Stimulated activated CD8-positive, alpha-beta memory T cell treated with anti-CD3 and anti-CD28 coated beads, Interleukin-4, amount 100 ng/mL, for 4 hours (primary cell): ENCODE measurements at places on chromosomes 16 and 17.

GRCh38 chr17:30519707-30520106, 42.5 kb downstream of the GOSR1 start:
- DNase-seq: no peak

DNA sequence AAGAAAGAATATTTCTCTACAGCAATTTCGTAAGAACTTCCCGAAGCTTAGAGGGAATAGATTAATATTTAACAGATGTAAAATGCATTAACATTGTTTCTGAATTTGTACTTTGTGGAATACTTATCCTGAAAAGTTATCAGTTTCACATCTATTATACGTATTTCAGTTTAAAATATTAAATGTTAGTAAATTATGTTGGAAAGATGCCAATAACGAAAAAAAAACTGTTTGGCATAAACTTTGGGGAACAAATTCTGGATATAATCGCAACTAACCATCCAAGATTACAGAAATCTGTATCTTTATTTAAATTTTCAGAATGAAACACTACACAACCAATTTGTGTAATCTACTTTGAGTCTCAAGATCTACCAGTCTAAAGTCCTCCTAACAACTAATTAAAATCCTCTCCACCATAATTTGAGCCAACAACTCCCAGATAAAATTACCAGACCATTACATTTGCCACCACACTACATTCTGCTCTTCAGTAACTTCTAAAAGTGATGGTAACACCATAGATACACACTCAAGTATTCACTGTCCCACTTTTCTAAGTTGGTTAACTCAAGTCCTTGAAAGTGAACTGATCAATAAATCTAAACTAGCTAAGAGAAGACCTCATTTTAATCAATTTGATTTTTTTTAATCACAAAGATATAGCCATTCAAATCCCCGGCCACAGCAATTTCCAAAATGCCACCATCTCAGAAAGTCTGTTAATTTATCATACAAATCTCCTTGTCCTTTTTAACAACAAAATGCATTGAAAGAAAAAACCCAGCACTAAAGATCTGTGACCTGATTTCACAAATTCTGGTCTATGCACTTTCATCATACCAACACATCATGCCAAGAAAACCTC, 2.0 kb downstream of the SIAH1 start:
- DNase-seq: no peak

- DNase-seq: no peak
These were observed 19.7 kb downstream of the G6PC1 start for GRCh38 chr17:42920106-42920900.

GRCh38 chr16:27214084-27214961, 11.0 kb downstream of the KDM8 start:
- DNase-seq: no peak

DNA sequence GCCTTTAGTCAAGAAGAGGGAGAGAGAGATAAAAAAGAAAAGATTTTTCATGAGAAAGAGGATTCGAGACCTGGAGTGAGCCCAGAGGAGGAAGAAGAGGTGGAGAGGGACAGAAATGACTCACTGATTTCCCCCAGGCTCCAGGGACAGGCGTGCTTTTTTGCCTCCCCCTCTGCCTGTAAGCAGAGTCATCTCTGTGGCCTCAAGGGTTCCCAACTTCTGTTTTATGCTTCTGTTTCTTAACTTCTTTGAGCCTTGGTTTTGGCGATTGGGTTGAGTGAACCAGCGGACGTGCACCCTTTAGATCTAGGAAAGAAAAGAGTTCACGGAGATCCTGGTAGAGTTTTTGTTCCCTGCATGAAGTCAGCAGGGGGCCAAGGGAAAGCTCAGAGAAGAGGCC, 147.9 kb upstream of the NOL11 start:
- DNase-seq: no peak

DNA sequence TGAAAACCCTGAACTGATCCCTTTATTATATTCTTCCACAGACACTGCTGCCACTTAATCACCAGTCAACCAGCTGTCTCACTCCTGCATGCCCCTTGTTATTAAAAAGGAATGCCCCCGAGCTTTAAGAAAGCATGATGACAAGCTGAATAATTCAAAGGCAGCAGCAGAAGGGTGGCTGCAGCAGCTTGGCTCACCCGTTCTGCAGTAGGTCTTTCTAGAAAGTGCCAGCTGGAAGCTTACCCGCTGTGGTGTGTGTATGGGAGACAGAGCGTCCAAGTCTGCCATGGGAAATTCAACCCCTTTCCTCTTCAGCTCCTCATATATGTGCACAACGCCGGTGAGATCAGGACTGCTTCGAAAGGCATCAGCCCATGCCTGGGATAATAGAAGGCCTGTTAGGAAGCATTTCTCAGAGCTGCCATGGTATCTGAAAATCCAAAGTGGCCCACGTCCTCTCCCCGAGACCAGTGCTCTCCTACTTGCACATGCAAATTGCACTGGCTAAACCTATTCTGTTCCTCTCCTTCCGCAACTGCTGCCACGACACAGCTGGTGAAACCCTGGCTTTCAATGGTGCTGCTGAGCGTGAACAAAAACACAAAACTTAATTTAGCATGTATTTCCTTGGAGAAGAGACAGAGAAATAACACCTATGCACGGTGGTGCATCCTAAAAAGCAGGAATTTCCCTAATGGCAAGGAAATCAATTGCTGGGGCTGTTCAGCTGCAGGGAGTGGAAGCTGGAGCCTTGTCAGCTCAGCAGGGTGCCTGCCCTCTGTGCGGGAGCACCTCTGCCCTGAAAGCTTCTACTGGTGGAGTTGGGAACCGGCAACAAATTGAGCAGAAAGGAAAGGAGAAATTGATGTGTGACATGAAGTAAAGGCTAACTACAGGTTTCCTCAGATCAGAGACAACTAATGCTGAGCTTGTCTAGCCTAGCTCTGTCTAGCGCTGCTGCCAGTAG, 47.9 kb upstream of the SREBF1 start:
- DNase-seq: no peak

- no peak for DNase-seq
These were observed 11.2 kb downstream of the P2RX1 start for GRCh38 chr17:3905017-3905520.

GRCh38 chr16:47986031-47986430, 169.8 kb downstream of the ABCC12 start:
- DNase-seq: no peak

GRCh38 chr16:85123891-85124635, 11.8 kb upstream of the CIBAR2 start:
- no peak for DNase-seq

- no peak for DNase-seq
These were observed 289.2 kb upstream of the SALL1 start for GRCh38 chr16:51440131-51440889.

GRCh38 chr16:4624827-4625559, 367 bp downstream of the MGRN1 start:
- peak; percentile 62 for DNase-seq

GRCh38 chr17:65898651-65899050, 293.3 kb downstream of the CEP112 start:
- DNase-seq: no peak

DNA sequence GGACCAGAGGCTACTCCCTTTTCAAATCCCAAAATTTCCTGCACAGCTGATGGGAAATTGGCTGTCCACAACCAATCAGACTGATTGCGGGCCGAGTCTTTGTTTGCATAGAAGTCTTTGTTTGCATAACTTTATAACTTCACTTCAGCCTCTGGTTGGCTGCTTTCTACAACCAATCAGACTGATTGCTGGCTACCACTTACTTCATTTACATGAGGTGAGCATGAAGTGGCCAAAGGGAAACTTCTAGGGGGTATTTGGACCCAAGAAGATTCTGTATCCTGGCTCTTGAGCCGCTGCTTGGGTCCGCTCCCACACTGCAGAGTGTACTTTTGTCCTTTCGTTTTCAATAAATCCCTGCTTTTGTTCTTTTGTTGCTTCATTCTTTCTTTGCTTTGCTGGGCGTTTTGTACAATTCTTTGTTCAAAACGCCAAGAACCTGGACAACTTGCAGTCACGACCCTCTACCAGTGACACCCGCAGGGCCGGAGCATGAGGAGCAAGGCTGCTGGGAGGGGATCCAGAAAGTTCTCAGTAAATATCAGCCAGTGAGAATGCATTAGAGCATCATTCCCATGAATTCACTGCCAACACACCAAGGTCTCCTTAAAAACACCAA, 67.5 kb downstream of the IQCK start:
- no peak for DNase-seq

DNA sequence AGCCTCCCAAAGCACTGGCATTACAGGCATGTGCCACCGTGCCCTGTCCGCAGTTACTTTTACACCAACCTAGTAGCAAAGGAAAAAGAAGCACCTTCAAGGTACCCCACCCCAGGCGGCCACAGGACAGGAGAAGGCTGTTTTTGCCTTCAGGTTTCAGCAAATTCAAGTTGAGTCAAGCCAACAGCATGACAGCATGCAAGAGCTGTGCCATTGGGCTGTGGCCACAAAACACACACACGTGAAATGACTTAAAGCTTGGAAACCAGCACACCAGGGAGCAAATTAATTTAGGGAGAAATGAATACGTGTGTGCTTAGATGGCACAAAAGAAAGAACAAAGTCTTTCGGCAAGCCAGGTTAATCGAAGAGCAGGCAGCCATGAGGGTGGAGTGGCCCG, 39.7 kb downstream of the ERCC4 start:
- no peak for DNase-seq

DNA sequence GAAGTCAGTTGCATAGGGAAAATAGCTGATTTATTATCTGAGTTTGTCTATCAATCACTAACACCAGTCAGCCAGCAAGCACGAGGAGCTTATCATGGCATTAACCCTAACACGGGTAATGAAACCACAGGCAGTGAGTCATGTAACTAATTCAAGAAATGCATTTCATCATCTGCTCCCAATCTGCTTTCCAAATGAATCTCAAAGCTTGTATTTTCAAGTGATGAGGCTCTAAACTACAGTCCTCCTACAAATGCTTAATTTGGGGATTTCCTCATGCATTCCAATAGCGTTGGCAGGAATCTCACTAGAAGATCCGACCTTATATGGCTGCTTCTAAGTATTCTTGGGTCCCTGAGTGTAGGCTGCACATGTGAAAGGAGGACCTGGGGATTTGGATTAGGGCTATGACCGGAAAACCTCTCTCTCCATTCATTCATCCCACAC, 118.4 kb upstream of the HSBP1 start:
- no peak for DNase-seq

DNA sequence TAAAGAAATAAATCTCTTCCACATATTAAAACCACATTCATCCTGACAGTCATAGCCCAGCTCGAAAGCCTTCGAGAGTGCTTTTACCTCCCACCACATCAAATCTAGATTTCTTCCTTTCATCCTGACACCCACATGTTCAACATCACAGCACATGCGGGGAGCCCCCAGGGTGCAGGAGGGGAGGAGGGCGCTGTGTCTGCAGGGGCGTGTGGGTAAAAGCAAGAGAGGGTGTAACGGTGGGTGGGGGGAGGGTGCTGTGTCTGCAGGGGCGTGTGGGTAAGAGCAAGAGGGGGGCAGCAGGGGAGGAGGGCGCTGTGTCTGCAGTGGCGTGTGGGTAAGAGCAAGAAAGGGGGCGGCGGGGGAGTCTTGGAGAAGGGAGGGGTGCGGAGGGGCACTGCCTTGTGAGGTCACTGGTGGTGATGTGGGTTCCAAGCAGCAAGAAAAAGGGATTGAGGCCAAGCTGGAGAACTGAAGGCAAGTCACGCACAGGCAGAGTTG, 34.7 kb downstream of the ADCY9 start:
- DNase-seq: peak; percentile 49

DNA sequence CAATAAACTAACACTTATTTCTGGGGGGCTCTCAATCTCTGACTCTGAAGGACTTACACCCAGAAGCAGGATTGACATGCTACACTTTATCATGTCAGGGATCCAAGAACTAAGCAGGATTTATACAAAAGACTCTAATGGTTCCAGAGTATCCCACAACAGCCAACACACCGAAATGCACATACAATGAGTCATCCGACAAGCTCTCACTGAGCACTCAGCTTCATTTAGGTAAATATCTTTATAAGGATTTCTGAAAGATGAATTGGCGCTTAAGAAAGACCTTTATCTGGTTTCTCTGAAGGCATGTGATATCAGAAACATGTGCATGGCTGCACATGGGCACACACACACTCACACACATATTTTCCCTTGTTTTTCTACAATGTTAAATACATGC, 77.2 kb downstream of the TOX3 start:
- no peak for DNase-seq

DNA sequence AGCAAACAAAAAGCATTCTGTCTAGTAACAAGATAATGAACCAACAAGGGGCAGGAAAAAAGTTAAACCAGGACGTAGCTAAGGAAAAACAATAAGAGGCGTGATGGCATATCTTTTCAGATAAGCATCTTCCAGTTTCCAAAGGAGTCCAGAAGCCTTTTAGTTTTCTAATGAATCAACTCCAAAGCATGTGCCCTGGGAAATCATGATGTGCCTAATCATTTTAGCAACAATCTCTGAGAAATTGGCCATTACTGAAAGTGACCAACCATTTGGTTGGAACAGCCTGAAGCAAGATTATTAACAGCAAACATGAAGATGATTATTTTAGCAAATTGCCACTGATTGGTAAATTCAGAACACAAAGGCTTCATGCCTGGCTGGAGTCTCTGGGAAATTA, 440.9 kb upstream of the MAF start:
- DNase-seq: no peak

GRCh38 chr17:67868176-67868575, 42.9 kb downstream of the BPTF start:
- no peak for DNase-seq

DNA sequence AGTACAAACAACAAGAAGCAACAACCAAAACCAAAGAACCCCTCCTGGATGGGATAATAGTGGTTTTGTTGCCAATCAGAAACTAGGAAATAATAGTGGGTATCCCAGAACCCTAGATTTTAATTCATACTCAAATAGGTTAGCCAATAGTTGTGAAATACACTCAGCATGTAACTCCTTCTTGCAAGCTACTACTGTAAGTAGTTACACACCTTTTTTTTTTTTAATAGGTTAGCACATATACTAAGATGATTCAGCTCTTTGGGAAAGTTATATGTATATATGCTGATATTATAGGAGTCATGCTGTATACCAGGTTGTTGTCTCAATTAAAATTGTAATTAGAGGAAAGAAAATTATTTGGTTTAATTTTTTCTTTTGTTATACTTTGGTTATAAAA, 92.5 kb upstream of the HAS3 start:
- DNase-seq: no peak

DNA sequence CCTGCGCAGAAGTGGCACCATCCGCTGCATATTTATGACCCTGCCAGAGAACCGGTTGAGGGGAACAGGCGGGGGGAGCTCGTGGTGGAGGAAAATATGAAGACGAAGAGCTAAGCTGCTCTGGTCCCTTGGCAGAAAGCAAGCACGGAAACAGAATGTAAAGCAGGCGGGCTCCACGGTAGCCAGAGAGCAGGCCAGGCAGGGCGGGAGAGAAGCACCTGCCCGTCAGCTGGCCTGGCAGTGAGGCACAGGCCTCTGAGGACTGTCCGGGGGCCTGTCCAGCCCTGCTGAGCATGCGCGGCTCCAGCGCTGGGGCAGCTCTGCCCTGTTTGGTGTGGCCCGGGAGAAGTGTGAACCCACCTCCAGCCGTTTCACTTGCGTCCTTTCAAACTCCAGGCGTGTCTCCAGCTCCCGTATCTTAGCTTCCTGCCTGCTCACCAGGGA, 46.7 kb downstream of the PIPOX start:
- DNase-seq: no peak
